ENCODE measurements at places on chromosomes 1 and 21. TPM values are rescaled to one million over a fixed set of nuclear protein-coding genes. Genes with fewer than 3 reads are reported as not detected.

- peaks cover 18% of the 10 kb centered on the region for H3K27me3 ChIP-seq
- H3K4me3 ChIP-seq: no peak overlapping the region
- H3K36me3 ChIP-seq: no peaks in the 10 kb centered on the region
- DNase-seq: no peak
- H3K27ac ChIP-seq: no peak overlapping the region
Observed at GRCh38 chr1:9280015-9280860, 12.5 kb upstream of the SPSB1 start.

DNA sequence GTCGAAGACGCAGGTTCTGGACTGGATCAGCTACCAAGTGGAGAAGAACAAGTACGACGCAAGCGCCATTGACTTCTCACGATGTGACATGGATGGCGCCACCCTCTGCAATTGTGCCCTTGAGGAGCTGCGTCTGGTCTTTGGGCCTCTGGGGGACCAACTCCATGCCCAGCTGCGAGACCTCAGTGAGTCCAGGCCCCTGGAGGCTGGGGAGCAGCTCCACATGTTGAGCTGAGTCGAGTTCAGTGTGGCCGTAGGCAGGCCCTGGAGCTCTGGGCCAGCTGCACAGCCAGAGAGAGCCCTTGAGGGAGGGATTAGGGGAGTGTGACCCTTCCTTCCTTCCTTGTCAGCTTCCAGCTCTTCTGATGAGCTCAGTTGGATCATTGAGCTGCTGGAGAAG is 1.6 kb downstream of the ELF3 start:
- DNase-seq: no peak
- no peaks in the 10 kb centered on the region for H3K27me3 ChIP-seq
- H3K4me1 ChIP-seq: peaks cover 14% of the 10 kb centered on the region
- peaks cover 6% of the 10 kb centered on the region for H3K36me3 ChIP-seq
- H3K27ac ChIP-seq: no peak overlapping the region

Gene KRTAP21-2
- not detected for total RNA-seq

- DNase-seq: no peak
- H3K4me3 ChIP-seq: peak overlapping the region; percentile 9
- H3K27ac ChIP-seq: peak overlapping the region; percentile 96
- peaks cover 19% of the 10 kb centered on the region for H3K36me3 ChIP-seq
Observed at GRCh38 chr1:156667968-156668709, 9.1 kb downstream of the NES start.

DNA sequence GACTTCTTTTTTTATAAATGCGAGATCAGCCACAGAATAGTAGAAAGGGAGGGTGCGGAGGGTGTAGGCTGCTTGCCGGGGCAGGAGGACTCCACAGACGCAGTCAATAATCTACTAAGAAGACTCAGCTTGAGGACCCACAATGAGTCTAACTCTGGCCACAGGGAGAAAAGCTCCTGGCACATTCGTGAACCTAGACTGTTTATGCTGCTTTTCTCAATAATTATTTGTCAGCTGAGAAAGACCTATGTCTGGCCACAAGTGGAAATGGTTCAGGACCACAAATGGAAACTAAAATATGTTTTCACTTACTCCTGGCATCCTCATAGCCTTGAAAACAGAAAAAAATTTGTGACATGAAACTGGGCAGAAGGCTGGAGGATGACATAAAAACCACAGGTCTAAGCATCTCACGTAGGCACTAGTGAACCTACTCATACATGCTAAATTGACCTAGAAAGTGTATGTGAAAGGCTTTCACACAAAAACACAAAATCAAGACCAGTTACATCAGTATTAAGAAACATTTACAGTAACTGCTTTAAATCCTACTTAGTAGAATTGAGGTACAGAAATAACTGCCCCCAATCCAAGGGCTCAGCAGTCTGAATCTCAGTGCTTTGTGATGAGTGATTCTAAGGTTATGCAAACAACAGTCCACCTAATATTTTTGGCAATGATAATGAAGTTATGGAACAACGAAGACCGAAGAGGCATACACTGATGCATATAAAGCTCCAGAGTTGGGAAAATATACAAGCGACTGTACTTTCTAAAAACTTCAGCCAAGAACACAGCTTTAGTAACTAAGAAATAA is 159.5 kb downstream of the SLC45A1 start:
- no peak overlapping the region for H3K27ac ChIP-seq
- H3K27me3 ChIP-seq: no peaks in the 10 kb centered on the region
- H3K36me3 ChIP-seq: no peaks in the 10 kb centered on the region
- H3K4me1 ChIP-seq: peaks cover 32% of the 10 kb centered on the region
- H3K4me3 ChIP-seq: no peak overlapping the region

Gene SHC1
- 43.0 TPM for total RNA-seq

DNA sequence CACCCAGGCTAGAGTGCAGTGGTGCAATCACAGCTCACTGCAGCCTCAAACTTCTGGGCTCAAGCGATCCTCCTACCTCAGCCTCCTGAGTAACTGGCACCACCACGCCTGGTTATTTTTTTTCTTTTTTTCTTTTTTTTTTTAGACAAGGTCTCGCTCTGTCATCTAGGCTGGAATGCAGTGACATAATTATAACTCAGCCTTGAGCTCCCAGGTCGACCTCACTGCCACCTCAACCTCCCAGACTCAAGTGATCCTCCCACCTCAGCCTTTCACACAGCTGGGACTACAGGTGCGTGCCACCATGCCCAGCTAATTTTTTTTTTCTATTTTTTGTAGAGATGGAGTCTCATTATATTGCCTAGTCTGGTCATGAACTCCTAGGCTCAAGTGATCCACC is 66.9 kb upstream of the ECE1 start:
- no peak overlapping the region for H3K4me3 ChIP-seq
- DNase-seq: no peak
- H3K4me1 ChIP-seq: no peaks in the 10 kb centered on the region
- no peak overlapping the region for H3K27ac ChIP-seq
- H3K27me3 ChIP-seq: no peaks in the 10 kb centered on the region

- DNase-seq: no peak
- H3K4me1 ChIP-seq: peaks cover 11% of the 10 kb centered on the region
- no peak overlapping the region for H3K27ac ChIP-seq
Observed at GRCh38 chr1:4485398-4485797, 169.0 kb upstream of the AJAP1 start.

DNA sequence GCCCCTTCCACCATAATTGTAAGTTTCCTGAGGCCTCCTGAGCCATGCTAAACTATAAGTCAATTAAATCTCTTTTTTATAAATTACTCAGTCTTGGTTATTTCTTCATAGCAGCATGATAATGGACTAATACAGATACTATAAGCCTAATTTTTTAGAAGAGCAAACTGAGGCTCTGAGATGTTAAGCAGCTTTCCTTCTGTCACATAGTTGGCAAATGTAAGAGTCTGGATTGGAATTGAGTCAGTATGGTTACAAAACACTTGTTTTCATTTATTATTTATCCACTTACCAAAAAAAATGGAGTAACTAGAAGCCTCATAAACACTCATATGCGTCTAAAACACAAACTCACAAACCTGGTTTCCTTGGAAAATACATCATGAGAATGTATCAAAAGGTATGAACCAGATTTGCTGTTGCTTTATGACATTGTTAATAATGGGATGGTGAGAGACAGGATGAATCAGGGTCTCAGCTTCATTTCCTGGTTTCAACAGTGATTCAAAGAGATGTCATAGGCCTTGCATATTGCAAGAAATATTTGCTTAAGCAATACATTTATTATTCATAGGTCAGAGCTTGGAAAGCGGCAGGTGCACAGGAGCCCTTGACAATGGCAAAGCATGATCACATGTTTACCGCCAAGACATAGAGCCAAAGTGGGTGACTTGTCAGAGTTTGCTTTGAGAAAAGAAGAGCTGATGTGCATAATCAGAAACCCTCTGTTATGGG is 221.5 kb downstream of the GRIK1 start:
- DNase-seq: no peak
- H3K36me3 ChIP-seq: no peaks in the 10 kb centered on the region
- no peaks in the 10 kb centered on the region for H3K4me1 ChIP-seq
- H3K4me3 ChIP-seq: no peak overlapping the region
- H3K27me3 ChIP-seq: no peaks in the 10 kb centered on the region

Gene LRRN2
- total RNA-seq: 1.4 TPM

- H3K4me3 ChIP-seq: no peak overlapping the region
- no peaks in the 10 kb centered on the region for H3K36me3 ChIP-seq
- no peaks in the 10 kb centered on the region for H3K4me1 ChIP-seq
- H3K27me3 ChIP-seq: no peaks in the 10 kb centered on the region
- no peak overlapping the region for H3K27ac ChIP-seq
Observed at GRCh38 chr21:39153842-39154241, 29.4 kb downstream of the PSMG1 start.

- H3K4me1 ChIP-seq: peaks cover 52% of the 10 kb centered on the region
- peaks cover 12% of the 10 kb centered on the region for H3K27me3 ChIP-seq
- peak; percentile 80 for DNase-seq
- H3K4me3 ChIP-seq: peak overlapping the region; percentile 54
Observed at GRCh38 chr1:1624443-1625403, 7.2 kb upstream of the MMP23B start.

DNA sequence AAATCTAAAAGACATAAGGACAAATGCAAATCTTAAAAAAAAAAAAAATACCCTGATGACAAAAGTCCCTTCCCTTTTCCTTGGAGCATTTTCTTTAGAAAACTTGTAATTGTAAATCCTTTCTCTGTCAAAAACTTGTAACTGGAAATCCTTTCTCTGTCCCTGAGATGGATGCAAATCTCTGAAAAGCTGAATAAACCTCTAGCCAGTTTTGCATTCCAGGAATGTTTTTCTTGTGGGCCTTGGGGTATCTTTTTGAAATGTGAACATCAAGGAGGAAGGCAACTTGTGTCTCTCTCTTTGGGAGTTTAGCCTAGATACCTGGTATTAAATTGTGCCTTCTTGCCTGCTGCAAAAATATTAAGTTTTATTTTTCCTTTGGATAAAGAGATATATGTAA is 305.3 kb downstream of the KCNT2 start:
- no peak for DNase-seq
- H3K36me3 ChIP-seq: no peaks in the 10 kb centered on the region
- H3K27me3 ChIP-seq: no peaks in the 10 kb centered on the region
- H3K4me1 ChIP-seq: no peaks in the 10 kb centered on the region
- no peak overlapping the region for H3K4me3 ChIP-seq

GRCh38 chr1:31036749-31037500 is 28.6 kb downstream of the PUM1 start:
- H3K27ac ChIP-seq: no peak overlapping the region
- no peaks in the 10 kb centered on the region for H3K36me3 ChIP-seq
- no peak overlapping the region for H3K4me3 ChIP-seq
- no peaks in the 10 kb centered on the region for H3K27me3 ChIP-seq
- peaks cover 88% of the 10 kb centered on the region for H3K4me1 ChIP-seq
- no peak for DNase-seq

Gene CLCA1
- 0.05 TPM for total RNA-seq

DNA sequence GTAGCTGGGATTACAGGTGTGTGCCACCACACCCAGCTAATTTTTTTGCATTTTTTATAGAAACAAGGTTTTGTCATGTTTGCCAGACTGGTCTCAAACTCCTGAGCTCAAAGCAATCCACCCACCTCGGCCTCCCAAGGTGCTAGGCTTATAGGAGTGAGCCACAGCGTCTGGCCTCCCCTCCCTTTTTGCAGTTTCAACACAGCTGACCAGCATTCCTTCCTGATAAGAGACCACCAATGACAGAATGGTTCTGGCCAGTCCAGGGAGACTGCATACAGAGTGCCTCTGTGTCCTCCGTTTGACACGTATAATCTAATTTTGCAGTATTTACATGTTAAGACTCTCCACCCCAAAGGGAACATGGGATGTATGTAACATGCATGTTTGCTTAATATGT is 46.4 kb upstream of the CACHD1 start:
- no peak overlapping the region for H3K4me3 ChIP-seq
- H3K27ac ChIP-seq: no peak overlapping the region
- no peaks in the 10 kb centered on the region for H3K27me3 ChIP-seq

- no peak for DNase-seq
- no peaks in the 10 kb centered on the region for H3K36me3 ChIP-seq
- H3K27ac ChIP-seq: no peak overlapping the region
Observed at GRCh38 chr1:187053876-187054275, 225.1 kb downstream of the PLA2G4A start.

GRCh38 chr1:32335790-32336590 is at the start of gene MARCKSL1:
Gene MARCKSL1, minus strand, starts transcription at chr1:32336233. Its CDS starts 200 bp downstream, at chr1:32336033.
- H3K36me3 ChIP-seq: peaks cover 26% of the 10 kb centered on the region
- peaks cover 50% of the 10 kb centered on the region for H3K4me1 ChIP-seq
- H3K27ac ChIP-seq: peak within 1 kb of the TSS; percentile 79

- H3K27ac ChIP-seq: no peak overlapping the region
- H3K4me3 ChIP-seq: no peak overlapping the region
- no peaks in the 10 kb centered on the region for H3K27me3 ChIP-seq
- peaks cover 41% of the 10 kb centered on the region for H3K4me1 ChIP-seq
Observed at GRCh38 chr1:8315573-8316475, 2.1 kb upstream of the SLC45A1 start.

GRCh38 chr1:243428084-243428483 is 172.2 kb downstream of the SDCCAG8 start:
- no peak for DNase-seq
- H3K36me3 ChIP-seq: peaks cover 37% of the 10 kb centered on the region
- H3K4me1 ChIP-seq: no peaks in the 10 kb centered on the region
- no peak overlapping the region for H3K27ac ChIP-seq

DNA sequence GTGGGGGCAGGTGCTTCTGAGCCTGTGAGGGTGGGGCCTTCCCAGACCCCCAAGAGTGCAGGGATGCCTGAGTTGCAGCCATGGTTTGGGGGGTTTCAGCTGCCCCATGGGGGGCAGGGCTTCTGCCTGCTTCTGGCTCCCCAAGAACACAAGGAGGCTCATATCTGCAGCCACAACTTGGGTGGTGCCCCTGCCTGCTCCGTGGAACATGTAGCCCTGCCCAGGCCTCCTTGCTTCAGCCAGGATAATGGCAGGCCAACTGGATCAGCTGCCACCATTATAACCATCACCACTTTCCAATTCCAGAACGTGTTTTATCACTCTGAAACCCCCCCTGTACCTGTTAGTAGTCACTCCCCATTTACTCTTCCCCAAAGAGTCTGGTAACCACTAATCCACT is 14.0 kb downstream of the ZBTB40 start:
- peaks cover 46% of the 10 kb centered on the region for H3K4me1 ChIP-seq
- no peaks in the 10 kb centered on the region for H3K36me3 ChIP-seq
- H3K27me3 ChIP-seq: no peaks in the 10 kb centered on the region
- DNase-seq: no peak
- H3K4me3 ChIP-seq: no peak overlapping the region

DNA sequence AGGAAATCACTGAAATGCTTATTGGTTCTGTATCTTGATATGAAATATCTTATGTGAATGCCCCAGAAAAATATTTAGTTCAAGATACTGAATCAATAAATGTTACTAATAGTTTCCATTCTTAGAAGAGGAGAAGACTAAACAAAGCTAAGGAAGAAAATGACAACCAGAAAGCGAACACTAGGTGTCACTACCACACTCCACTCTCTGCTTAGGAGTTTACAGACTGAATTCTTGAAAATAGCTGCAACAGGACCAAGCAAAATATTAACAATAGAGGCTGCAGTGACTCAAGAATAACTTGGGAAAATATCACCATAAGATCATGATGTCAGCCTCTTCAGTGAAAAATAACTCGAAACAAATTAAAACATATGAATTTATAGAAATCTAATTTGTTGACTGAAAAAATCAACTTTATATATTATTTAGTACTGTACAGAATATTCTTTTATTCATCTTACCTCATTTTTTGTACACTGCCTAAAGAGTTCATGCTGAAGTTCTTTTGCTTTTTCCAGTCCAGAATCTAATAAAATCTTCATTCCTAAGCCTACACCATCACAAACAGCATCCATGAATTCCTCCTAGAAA is 61.6 kb downstream of the KIF14 start:
- no peaks in the 10 kb centered on the region for H3K36me3 ChIP-seq
- peaks cover 7% of the 10 kb centered on the region for H3K27me3 ChIP-seq
- no peaks in the 10 kb centered on the region for H3K4me1 ChIP-seq
- H3K27ac ChIP-seq: no peak overlapping the region
- no peak overlapping the region for H3K4me3 ChIP-seq
- no peak for DNase-seq

Gene TSPEAR
- 3.3 TPM for total RNA-seq

- no peak overlapping the region for H3K4me3 ChIP-seq
- no peaks in the 10 kb centered on the region for H3K27me3 ChIP-seq
- no peak overlapping the region for H3K27ac ChIP-seq
Observed at GRCh38 chr1:205950826-205951549, 7.7 kb upstream of the SLC26A9 start.
